ENCODE measurements at places on chromosomes 3 and 15.

DNA sequence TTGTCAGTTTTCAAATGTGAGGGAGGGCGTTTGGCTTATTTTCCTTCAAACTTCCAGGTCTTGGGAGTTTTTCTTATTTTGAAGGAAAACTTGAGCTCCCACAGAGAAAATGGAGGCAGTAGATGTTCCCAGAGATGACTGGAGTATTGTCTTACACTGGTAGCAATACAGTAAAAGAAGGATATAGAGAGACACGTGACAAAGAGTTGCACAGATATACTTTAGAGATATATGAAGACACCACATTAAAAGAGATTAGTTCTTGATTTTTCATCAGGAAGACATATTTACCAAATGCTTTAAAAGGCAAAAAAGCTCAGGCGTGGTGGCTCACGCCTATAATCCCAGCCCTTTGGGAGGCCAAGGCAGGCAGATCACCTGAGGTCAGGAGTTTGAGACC lies 490.9 kb downstream of the FOXP1 start:
- DNase-seq, result no peak

GRCh38 chr3:195043607-195044339 lies 227.2 kb downstream of the XXYLT1 start:
- DNase-seq, result no peak

DNA sequence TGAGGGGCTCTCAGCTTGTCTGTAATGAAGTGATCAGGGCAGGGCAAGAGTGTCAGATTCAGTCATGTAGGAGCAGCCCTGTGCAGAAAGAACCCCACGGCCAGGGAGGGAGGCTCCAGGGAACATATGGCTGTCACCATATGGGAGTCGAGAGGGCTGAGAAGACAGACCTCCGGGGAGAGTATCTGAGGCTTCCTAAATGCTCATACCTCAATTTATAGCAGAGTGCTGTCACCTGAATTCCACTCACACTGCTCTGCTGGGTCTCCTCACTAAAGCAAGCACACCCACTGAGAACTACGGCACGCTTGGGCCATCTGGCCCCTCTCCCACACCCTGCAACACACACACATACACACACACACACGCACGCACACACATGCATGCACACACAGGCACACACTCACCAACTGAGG lies 92.3 kb upstream of the TJP1 start:
- DNase-seq, result no peak

- DNase-seq, result no peak
Measured at GRCh38 chr3:68242606-68243005, 588.2 kb upstream of the SUCLG2 start.

DNA sequence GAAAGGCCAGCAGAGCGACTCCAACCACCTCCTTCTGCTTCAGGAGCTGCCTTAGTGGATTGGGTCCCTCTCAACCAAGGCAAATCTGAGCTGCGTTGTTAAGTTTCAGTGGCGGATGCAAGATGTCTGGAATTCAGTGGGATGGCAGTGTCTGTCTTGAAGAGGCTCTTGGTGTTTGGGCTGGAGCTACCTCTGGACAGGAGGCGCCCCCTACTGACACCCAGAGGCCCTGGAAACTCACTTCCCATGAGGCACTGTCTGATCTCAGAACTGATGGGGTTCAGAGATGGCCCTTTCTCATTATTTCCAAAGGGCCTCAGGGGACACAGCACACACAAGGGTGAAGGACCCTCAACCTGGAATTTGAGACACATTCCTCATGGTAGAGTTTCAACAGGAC lies 6.0 kb upstream of the SLC28A1 start:
- peak; percentile 23 for DNase-seq

- peak; percentile 59 for DNase-seq
Measured at GRCh38 chr15:63063164-63063756, 20.7 kb downstream of the TPM1 start.

GRCh38 chr15:69736161-69736560 lies 283.5 kb downstream of the RPLP1 start:
- DNase-seq, result no peak

- peak; percentile 94 for DNase-seq
Measured at GRCh38 chr15:39242345-39242744, 338.5 kb upstream of the THBS1 start.

DNA sequence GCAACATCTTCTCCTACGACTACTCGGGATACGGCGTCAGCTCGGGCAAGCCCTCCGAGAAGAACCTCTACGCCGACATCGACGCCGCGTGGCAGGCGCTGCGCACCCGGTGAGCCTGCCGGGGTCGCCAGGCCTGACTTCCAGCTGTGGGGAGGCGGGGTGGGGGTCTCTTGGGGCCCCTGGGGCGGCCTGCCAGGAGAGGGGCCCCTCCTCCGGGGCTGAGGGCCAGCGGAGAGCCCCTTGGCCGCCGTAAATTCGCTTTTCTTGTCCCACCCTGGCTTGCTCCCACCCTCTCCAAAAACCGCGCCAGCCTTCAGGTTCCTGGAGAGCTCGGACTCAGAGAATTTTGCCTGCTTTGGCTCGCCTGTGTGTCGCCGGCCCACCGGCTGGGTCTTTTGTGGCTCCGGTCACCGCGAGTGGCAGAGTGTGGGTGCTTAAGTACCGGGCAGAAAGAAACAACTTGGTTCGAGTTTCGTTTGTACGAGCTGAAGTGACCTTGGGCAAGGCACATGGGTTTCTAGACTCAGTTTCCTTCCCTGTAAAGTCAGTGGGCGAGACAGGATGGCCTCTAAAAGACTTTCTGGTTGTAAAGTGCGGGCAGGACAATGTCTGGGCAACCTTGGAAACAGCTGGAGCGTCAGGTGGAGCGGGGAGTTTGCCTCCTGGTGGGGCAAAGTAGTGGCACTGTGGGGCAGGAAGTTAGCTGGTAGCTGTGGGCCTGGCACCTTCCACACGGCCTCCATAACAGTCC lies 976 bp downstream of the ABHD17C start:
- no peak for DNase-seq

GRCh38 chr15:89316504-89316903 lies 18.1 kb downstream of the POLG start:
- no peak for DNase-seq

- no peak for DNase-seq
Measured at GRCh38 chr3:126849768-126850167, 133.1 kb upstream of the PLXNA1 start.

DNA sequence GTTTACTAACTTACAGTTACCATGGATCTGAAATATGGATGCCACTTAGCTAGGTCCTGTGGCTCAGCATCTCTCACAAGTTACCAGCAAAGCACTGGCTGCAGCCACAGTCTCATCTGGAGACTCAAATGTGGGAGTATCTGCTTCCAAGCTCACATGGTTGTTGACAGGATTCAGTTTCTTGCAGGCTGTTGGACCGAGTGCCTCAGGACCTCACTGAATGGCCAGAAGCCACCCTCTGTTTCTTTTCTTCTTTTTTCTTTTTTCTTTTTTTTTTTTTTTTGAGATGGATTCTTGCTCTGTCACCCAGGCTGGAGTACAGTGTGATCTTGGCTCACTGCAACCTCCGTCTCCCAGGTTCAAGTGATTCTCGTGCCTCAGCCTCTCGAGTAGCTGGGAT lies 20.1 kb upstream of the AMOTL2 start:
- no peak for DNase-seq
